NCI-H1048 (cell line): ENCODE measurements at places on chromosomes 5 and 9.

DNA sequence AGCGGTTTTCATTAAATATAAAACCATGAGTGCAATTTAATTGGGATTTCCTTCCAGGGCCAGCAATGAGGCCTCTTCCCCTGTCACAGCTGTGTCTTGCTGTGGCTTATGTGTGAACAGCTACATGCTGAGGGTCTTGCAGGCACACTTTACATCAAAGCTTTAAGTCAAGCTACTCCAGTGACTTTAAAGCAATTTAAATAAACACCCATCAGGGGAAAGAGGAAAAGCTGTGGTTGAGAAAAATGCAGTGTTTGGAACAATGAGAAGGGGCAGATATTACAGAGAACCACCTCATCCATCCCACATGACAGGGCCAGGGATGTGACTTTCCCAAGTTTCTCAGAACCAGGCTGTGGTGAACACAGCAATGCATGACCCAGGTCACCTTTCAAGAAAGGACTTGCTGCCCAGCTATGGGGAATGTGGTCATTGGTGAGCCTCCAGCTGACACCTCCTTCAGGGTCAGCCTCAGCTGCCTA is 115.9 kb upstream of the LPAR1 start:
- DNase-seq = no peak

DNA sequence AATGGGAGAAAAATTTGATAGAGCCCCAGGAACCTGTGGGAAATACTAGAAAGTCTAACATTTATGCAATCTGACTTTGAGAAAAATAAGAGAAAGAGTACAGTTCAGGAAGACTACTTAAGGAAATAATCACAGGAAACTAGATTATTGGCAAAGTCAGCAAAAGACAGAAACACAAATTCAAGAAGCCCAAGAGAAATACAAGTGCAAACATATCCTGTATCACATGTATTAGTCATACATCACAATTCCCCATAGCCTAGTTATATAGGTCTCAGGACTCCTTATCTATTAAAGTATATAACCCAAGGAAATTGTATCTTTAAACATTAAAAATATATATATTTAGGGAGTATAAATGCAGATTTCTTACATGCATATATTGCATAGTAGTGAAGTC is 100.8 kb downstream of the HOMER1 start:
- DNase-seq = no peak

DNA sequence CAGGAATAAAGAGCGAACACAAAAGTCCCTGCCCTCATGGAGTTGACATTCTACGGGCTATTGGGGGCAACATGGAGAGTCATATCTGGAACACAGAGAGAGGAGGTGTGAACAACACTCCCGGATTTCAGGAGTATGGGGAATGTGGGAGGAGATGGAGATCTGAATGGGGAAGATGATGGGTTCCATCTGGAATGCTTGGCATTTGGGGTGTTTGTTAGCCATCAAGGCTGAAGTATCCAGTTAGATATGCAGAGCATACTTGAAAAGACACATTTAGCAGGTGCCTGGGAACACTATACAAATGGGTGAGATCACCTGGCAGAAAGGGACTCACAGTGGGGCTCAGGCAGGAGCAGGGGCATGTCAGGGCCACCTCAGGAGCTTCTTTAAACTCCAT is 61.1 kb downstream of the EGFLAM start:
- DNase-seq = no peak

DNA sequence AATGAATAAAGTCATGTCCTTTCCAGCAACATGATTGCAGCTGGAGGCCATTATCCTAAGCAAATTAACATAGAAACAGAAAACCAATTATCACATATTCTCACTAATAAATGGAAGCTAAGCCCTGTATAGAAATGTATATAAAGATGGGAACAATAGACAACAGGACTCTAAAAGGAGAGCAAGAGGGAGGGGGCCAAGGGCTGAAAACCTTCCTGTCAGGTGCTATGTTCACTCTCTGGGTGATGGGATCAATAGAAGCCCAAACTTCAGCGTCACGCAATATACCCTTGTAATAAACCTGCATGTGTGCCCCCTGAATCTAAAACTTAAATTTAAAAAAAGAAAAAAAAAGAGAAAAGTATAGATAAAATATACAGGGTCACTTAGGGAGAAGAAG is 163.7 kb upstream of the ACO1 start:
- DNase-seq = no peak

DNA sequence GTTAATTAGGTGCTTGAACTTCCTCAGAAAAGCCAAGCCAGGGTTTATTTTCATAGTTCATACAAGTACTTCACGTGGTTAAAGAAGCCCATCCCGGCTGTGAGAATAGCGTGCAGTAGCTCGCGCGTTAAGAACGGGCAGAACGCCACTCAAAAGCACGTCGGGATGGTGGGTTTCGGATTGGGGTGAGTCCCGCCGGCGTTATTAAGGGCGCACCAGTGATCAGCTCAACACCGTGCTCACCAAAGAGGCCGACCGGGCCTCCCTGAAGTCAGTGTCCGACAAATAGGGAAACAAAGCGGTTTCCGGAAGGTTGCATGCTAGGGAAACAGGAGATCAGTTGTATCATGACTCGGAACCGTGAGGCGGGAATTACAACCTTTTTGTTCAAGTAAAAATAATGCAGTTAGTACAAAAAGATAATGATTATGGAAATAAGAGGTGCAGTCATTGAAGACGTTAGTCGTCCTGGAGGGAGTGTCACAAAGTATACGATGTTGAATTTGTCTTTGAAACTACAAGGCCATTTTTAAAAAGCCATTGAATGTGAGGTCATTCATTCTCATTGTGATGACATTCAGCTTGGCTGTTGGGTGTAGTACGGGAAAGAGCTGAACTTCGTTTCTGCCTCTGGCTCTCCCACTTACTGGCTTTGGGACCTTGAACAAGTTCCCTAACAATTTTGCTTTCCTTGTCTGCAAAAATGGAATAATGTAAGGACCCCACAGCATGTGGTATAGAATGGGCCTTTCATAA is 992 bp downstream of the SETD9 start:
- DNase-seq = no peak
